ENCODE measurements at places on chromosomes 1 and 21.

DNA sequence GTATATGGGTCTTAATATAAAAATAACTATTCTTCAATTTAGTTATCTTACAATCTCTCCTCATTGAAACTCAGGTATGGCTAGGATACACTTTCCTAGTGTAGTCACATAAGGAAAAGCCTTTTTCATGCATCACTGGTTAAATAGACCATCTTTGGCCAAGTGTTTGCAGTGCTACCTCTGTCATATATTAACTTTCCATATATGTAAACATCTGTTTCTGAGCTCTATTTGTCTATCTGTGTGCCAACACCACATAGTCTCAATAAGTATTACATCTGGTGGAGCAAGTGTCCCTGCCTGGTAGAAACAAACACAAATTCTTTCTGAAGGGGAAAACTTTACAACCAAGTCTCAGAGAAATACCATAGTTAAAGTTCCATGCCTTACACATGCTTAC is 134.6 kb downstream of the TSEN15 start:
- DNase-seq = no peak

DNA sequence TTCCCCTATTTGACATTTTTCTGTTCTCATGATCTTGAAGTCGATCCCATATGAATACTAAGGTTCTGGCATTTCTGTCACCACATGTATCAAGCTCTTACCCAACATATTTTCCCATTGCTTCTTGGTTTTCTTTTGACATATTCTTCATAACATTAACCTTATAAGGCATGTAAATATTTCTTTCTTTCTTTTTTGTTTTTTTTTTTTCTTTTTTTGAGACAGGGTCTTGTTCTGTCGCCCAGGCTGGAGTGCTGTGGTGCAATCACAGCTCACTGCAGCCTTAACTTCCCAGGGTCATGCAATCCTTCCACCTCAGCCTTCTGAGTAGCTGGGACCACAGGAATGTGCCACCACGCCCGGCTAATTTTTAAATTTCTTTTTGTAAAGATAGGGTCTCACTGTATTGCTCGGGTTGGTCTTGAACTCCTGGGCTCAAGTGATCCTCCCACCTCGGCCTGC is 33.1 kb upstream of the ERRFI1 start:
- DNase-seq = no peak

DNA sequence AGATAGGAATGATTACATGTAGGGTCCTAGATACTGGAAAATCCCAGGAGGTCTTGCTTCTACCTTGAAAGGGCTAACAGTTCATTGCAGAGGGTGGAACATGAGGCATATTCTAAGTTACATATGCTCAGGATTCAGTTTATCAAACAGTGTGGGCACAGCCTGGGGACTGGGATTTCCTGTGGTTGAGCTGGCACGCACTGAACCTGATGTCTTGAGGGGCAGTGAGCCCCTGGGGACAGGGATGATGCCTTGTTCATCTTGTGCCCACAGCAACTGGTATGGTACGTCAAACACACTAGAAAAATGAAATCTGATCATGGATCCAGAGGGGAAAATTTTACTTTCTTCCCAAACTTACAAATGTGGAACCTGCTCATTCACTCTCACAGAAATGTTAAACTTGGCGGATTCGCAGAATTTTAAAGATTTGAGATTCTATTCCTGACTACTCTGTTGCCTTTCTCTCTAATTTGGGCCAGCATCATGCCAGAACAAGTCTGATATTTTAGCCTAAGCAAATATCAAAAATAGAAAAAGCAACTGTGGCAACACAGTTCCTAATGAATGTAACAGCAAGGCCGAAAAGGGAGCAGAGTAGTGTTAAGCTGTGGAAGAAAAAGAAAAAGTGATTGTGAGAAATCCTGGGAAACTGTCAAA is 68.2 kb upstream of the COL24A1 start:
- DNase-seq = no peak

- DNase-seq = no peak
Observed at GRCh38 chr21:29582855-29583254, 284.1 kb downstream of the BACH1 start.

GRCh38 chr1:245356891-245357585 is 202.3 kb downstream of the KIF26B start:
- DNase-seq = no peak

DNA sequence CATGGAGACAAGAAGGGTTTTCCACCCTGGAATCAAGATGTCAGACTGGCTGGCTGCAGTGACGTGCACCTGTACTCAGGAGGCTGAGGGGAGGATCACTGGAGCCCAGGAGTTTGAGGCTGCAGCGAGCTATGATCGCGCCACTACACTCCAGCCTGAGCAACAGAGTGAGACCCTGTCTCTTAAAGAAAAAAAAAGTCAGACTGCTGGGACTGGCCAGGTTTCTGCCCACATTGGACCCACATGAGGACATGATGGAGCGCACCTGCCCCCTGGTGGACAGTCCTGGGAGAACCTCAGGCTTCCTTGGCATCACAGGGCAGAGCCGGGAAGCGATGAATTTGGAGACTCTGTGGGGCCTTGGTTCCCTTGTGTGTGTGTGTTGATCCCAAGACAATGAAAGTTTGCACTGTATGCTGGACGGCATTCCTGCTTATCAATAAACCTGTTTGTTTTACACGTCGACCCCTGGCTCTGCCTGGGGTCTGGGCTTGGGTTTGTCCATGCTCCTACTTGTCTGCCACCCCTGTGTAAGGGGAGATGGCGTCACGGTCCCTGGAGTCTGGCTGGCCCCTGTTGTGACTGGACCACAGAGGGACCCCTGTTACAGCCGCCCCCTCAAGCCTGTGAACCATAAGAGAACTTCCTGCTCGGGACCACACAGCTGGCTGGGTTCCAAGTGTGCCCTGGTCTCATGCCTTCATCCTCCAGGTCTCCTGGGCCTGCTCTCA is 20.9 kb upstream of the VPS13D start:
- DNase-seq = peak; percentile 81

DNA sequence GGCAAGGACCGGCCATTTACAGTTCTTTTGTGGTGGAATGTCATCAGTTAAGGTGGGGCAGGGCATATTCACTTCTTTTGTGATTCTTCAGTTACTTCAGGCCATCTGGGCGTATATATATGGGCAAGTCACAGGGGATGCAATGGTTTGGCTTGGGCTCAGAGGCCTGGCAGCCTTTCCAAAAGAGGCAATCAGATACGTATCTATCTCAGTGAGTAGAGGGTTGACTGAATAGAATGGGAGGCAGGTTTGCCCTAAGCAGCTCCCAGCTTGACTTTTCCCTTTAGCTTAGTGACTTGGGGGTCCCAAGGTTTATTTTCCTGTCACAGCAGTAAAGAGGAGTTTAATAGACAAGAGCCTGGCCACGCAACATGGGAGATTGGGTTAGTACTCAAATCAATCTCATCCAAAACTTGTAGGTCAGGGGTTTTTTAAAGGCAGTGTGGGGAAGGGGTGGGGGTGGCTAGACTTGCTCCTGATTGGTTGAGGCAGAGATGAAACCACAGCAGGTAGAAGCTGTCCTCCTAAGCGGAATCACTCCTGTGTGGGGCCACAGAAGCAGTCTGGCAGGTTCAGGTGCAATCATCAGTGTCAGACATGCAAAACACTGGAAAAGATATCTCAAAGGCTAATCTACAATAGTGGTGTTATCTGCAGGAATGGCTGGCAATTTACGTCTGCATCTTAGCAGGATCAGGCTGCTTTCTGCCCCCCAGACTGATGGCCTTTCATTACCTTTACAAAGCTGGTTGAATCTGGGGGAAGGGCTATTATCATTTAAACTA is 112.9 kb downstream of the TLR5 start:
- no peak for DNase-seq

DNA sequence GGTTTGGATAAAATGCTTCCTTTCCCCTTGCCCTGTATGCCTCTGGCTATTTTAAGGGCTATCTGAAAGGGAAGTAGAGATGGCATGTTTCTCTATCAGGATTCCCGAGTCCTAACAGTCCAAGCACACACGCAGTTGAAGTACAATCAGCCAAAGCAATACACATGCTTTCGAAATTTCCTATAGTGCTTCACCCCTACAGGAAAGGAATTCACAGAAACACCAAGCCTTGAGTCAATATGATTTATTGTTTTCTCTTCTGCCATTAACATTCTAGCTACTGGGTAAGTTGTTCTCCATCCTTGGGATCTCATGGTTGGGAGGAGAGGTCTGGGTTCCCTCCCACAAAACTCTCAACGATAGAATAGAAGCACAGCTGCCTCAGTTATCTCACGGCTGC is 8.7 kb downstream of the ITLN1 start:
- no peak for DNase-seq

Data from activated CD8-positive, alpha-beta memory T cell treated with anti-CD3 and anti-CD28 coated beads for 1 hour (primary cell).